Activated naive CD4-positive, alpha-beta T cell treated with anti-CD3 and anti-CD28 coated beads for 36 hours (primary cell): ENCODE measurements at places on chromosomes 7 and 10.
A peak's percentile ranks its signal among the peaks of the same experiment; 100 is the strongest.

DNA sequence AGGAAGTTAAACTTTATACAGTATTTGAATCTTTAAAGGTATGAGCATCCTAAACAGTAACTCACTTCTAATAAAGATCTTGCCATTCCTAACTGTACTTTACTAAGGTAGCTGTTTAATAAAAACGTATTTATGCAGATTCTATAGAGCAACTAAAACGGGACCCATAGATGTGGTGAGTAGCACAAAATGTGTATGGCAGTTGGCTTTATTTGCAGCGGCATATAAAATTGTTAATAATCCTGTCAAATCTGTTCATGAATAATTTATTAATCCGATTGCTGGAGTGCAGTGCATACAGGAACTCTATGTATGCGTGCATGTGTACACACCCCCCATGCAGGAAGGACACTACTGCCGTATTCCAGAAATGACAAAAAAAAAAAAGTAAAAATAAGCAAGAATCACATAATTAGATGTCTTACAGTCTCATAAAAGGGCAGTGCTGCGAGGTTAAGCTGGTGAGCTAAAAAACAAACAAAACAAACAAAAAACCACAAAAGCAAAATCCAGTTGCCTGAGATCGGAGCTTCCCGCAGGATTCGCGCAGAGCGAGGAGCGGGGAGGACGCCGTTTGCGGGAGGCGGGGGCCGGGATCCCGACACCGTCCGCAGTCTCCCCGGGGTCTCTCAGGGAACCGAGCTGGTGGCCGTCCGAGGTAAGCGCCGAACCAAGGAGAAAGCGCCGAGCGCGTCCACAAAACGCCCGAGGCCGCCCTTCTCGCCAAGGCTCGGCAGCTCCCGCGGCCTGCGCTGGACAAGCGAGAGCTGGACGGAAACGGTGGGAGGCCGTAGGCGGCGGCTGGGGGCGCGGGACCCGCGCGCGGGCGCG lies 518 bp upstream of the COMMD3 start:
- no peak for DNase-seq

- no peak for DNase-seq
These were observed 24.9 kb downstream of the BZW2 start for GRCh38 chr7:16670731-16671344.

GRCh38 chr7:27420702-27421101 lies 178.1 kb downstream of the EVX1 start:
- no peak for DNase-seq

DNA sequence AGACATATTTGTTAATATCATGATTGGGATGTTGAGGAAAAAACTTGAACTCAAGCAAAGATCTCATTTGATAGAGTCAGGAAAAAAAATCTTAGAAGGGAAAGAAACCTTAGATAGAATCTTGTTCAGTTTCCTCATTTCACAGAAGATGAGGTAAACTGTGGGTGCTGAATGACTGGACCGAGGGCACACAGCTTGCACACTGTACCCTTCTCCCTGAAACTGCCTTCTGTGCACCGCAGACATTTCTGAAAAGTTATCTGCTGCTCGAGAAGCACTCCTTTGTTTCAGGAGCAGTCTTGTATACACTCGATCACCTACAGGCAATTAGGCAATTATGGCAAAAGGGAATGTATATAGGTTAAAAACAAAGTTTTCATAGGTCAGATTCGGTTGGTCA lies 167.4 kb downstream of the SKAP2 start:
- DNase-seq = no peak

- no peak for DNase-seq
These were observed 42.8 kb downstream of the NIPSNAP2 start for GRCh38 chr7:56007167-56007652.

DNA sequence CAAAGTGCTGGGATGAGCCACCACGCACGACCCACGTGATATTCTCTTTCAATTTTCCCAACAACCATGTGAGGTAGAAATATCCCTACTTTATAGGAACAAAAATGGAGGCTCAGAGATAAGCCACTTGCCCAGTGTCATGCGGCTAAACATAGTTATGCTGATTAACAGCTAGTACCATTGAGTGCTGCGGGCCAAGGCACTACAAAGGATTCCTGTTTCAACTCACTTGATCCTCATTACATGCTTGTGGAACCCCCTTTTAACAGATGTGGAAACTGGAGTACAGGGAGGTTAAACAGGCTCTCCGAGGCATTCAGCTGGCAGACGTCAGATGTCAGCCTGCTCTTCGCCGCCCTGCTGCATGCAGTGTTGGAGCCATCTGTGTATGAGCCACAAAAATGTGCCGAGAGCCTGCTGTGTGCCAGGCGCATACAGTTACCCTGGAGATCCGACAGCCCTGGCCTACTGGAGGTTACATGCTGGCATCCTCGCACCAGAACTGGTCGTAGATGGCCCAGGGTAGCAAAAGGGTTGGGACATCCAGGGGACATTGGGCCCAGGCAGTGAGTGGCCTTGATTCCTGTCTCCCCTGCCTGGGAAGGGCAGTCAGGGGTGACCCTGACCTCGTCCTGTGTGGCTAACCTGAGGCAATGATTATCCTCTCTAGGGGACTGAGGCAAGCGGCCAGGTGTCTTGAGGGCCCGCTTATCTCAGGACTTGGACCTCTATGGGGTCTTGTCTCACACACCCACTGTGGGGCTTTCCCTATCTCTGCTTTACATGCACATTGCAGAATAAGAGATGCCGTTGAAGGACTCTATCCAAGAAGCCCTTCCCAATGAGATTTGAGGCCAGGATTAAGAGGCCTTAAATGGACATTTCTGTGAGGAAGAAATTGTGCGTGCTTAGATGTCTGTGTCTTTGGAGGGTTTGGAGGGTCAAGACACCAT lies 18.5 kb upstream of the SRGN start:
- DNase-seq = no peak

- peak; percentile 50 for DNase-seq
These were observed 143.2 kb downstream of the JAZF1 start for GRCh38 chr7:28037220-28038010.

DNA sequence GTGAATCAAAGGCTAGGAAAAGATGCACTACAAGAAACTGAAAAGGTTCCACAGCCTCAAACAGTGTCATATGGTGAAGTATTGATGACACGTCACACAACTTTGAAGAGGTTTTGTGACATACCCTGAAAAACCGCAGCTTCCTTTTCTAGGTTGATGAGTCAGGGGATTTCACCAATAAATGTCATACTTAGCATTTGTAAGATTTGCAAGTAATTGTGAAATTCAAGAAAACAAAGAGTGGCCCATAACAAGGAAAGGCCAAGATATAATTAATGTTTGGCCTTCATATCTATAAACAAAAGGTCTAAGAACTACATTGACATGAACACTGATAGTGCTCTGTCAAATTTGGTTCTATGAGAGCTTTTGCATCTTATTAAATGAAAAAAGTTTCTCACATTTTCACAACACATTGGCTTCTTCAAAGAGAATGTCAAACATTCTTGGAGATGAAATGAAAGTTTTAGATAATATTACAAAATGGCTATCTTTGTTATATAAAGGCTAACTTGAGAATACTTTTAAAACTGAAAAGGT lies 62.0 kb upstream of the NAMPT start:
- peak; percentile 75 for DNase-seq

DNA sequence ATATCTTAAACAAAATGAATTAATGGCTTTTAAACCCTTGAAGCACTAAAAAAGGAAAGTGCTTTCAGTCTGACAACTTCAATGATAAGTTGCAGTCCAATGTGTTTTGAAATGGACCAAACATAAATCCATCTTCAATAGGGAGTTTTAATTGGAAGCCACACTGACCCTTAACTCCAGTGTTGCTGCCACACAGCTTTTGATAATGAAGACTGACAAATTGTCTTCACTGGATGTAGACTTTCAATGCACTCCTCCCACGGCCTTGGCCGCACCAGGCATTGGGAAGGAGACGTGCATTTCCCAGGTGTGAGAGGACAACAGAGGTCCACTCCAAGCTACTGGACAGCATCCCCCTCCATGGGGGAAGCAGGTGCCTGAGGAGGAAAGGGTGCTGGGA lies 159.0 kb upstream of the NRP1 start:
- DNase-seq = no peak

GRCh38 chr7:129855234-129855673 lies 97.5 kb downstream of the UBE2H start:
- DNase-seq = no peak

- no peak for DNase-seq
These were observed 511.0 kb upstream of the PCDH15 start for GRCh38 chr10:55311848-55312635.

DNA sequence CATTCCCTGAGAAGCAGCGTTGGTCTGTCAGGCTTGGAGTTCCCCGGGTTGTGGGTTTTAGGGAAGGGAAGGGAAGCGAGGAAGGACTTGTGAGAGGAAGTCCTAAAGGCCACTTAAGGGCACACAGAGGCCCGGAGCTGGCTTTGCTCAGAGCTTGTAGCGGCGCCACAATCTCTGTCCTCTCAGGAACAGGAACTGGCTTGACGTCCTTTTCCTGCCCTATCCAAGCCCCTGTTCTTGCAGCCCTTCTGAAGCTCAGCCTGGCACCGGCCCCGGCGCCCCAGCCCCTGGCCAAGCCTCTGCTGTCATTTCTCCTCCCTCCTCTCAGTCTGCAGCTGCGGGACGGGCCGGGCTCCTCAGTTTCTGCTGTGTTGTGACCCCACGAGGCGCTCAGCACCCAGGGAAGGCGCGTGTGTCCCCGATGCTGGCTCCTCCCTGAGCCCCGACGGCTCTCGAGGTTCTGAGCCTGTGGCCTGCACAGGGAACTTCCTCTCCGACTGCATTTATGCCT lies at the start of gene GIMAP8:
Gene GIMAP8 (plus strand): TSS at position 140 of the 511 bp plus-strand sequence. CDS start 16,069 bp downstream, outside the sequence.
- DNase-seq = peak; percentile 65

GRCh38 chr7:46189255-46189790 lies 268.3 kb upstream of the IGFBP3 start:
- no peak for DNase-seq

GRCh38 chr7:30562909-30563308 lies 31.8 kb upstream of the GARS1 start:
- DNase-seq = no peak

DNA sequence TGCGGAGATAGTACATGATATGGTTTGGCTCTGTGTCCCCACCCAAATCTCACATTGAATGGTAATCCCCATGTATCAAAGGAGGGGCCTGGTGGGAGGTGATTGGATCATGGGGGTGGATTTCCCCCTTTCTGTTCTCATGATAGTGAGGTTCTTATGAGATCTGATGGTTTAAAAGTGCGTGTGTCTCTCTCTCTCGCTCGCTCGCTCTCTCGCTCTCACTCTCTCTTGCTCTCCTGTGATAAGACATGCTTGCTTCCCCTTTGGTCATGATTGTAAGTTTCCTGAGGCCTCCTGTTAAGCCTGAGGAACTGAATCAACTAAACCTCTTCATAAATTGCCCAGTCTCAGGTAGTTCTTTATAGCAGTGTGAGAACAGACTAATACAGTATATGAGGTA lies 171.9 kb downstream of the NSUN6 start:
- DNase-seq = no peak

- DNase-seq = no peak
These were observed 585.6 kb downstream of the SUGCT start for GRCh38 chr7:40720416-40720815.

DNA sequence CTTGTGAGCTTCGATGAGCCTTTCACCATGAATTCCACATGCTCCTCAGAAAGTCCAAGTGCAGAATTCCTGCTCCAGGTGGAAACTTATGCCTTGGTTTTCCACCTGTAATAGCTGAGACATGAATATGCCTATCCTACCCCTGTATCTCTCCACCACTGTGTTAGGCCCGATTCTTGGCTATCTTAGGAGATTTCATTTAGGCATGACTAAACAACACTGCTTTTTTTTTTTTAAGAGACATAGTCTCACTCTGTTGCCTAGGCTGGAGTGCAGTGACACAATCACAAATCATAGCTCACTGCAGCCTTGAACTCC lies 57.2 kb downstream of the NCAPG2 start:
- DNase-seq = no peak

GRCh38 chr7:138208142-138208570 lies 131.9 kb downstream of the AKR1D1 start:
- no peak for DNase-seq

DNA sequence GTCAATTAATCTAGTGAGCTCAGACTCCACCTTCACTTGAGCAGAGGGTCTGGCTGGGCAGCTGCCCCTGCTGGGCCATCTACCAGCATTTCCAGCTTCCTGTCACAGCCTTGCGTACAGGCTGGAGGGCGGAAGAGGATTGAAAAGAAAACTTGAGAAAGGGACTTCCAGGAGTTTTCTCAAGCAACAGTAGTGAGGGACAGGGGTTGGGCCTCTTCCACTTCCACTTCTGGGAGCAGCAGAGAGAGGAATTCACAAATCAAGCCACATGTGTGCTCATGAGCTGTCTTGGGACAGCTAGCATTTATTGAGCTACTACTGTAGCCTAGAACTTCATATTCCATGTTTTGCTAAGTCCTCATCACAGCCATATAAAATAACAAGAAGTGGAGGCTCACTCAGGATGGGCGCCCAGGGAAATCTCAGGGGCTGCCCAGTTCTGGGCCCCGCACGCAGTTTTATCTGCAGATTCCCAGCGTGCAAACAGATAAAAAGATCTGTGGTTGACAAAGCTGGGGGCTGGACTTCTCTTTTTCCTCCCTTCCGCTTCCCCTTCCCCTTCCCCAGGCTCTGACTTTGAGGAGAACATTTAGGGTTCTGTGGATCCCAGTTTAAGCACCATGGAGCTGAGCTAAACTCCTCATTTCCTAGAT lies 135.8 kb downstream of the RGS10 start:
- DNase-seq = no peak

DNA sequence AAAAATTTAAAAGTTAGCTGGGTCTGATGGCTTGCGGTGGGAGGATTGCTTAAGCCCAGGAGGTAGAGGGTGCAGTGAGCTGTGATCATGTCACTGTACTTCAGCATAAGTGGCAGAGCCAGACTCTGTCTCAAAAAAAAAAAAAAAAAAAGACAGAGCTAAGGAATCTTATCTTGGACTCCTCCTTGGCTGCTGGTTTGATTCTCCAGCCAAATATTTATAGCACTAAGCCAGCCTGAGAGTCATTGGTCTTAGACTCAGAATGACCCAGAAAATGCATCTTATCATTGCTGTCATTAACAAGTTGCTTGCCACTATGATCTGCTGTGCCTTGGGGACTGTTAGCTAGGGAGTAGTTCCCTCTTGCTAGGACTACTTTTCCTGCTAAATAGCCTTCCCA lies 164.7 kb downstream of the GNAT3 start:
- no peak for DNase-seq

DNA sequence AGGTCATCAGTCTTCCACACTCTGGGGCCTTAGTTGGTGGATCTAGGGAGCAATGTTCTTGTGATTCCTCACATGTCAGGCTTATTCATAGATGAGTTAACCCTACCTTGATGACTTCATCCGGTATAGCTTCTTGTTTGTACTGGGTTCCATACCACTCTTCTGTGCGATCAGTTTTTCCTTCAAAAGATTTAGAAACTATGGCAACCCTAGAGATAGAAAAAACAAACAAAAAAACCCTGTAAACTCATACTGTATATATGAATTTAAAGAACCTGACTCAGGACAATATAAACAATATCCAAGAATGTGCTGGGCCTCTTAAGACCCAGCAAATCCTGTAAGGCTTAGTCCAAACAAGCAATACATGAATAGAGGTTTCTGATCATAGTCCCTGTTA lies 83.5 kb downstream of the IDE start:
- no peak for DNase-seq

GRCh38 chr7:2269991-2270460 lies 28.0 kb downstream of the NUDT1 start:
- no peak for DNase-seq
